ENCODE measurements at places on chromosomes 2 and 18.

DNA sequence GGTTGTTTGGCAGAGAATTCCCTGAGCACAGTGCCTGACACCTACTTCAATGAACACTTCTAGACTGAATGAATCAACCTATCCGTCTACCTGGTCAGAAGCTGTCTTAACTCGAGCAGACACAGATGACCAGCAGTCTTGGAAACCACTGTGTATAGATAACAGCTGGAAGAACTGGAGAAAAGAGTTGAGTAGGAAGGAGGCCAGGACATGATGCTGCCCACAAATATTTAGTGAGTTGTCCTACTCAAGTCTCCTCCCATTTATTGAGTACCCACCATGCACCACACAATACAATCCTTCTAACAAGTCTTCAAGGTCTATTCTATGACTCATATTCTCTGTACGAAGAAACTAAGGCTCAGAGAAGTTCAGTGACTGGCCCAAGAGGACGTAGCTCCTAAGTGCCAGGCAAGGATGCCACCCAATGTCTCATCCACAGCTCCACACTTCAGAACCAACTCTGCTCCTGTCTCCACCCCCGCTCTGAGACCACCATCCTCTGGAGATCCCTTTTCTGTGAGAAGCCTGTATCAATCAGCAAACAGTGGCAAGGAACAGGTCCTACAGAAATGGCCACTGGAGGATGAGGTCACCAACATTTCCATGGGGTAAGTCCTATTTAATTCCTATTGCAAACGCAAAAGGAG lies 62.2 kb downstream of the GALNT14 start:
- no peak for DNase-seq

DNA sequence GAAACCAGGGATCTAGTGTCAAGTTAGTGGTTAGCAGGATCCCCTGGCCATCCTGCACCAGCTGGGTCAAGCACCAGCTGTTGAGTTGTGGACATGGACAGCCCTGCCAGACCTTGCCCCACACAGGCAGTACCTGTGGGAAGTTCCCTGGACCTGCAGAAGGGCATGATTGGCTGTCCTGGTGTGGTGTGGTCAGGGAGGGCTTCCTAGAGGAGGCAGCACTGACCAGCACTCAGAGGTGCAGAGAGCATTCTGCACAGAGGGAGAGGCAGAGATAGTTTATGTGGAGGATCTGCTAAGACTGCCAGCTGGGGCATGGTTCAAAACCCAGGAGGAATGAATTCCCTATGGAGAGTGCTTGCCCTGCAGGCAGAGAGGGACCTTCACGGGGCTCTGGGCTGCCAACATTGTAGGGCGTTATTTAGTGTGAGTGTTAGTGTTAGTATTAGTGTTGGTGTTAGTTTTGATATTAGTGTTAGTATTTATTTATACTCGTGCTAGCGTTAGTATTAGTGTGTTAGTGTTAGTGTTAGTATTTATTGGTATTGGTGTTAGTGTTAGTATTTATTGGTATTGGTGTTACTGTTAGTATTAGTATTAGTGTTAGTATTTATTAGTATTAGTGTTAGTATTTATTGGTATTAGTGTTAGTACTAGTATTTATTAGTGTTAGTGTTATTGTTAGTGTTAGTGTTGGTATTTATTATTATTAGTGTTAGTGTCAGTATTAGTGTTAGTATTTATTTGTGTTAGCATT lies 31.9 kb downstream of the TWIST2 start:
- no peak for DNase-seq

DNA sequence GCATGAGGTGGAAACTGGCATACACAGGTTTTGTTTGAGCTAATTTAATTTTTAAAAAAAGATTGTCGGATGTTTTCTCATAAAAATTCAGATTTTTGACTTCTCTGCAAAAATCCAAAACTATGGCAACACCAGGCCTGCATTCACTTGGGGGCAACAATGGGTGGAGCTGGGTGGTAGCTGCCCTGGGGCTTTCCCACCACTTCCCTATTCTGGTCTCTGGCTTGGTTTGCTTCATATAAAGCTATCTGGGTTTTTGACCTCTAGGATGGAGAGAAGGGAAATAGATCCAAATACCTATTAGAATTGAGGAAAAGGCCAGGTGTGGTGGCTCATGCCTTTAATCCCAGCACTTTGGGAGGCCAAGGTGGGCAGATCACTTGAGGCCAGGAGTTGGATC lies 5.5 kb upstream of the CYP27A1 start:
- no peak for DNase-seq

DNA sequence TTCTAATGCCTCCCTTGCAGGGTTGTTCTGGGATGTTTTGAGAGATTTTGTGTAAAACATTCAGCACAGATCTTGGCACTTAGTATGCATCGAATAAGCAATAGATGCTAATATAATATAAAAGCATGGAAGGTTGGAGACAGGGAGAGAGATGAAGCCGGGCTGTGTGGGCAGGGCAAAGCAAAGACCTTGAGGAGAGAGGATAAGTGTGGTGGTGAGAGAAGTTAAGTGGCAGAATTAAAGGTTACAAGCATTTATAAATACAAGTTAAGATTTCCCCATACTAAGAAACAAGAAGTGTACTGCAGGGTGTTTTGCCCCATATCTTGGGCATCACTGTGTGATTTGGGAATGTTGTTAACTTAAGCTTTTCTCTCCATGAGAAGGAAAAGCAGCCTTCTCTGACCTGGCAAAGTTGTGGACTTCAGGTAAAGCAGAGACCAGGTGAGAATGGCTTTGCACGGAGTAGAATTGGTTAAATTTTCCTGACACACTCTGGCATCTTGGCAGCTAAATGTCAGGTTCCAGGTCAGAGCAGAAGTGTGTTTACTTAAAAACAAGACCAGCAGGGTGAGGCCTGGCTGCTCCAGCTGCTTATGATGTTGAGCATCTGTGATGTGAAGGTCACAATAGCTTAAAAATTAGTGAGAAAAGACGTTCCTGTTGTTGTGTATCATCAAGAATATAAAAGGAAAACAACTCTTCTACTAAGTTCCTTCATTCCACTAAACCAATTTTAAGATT lies 288.5 kb upstream of the HNMT start:
- no peak for DNase-seq

DNA sequence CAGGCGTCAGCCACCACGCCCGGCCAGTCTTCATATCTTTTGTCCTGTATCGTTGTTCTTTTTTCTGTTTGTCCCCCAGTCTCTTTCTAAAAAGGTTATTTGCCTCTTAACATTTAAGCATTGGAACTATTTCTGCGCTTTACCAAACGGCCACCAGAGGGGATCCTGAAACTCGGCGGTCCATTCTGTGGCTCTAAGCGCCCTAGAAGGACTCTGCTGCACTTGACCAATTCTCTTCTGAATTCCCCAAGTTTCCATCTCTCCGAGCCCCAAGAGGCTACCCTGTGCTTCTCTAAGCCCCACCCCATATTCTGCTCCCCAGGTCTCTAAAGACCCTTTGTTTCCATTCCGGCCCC lies 33.1 kb upstream of the REG3G start:
- no peak for DNase-seq

DNA sequence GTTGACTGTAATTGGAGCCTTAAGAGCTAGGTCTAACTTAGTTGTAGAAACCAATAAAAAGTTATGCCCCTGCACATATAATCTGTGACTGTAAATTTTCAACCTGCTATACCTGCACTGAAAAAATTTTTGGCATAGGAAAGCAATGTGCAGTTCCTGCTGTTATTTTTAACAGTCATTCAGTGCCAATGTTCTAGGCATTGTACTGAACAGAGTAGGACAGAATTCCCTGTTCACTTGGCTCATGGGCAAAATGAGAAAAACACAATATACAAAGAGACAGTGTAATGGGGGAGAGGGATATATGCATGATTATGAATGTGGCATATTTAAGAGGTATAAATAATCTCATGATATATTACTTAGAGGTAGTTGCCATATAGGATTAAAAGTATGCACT lies 458.0 kb downstream of the TGIF1 start:
- DNase-seq: no peak

GRCh38 chr2:222000326-222000725 lies 298.5 kb downstream of the PAX3 start:
- no peak for DNase-seq

Measured in activated T-helper 1 cell treated with anti-CD3 and anti-CD28 coated beads, Interleukin-2, amount 50 U/mL, for 16 hours (primary cell).